ENCODE measurements at places on chromosomes 7 and 10. TPM values are rescaled to one million over a fixed set of nuclear protein-coding genes. Genes with fewer than 3 reads are reported as not detected.

GSTO2 gene
- 0.63 TPM for total RNA-seq

NAT16 gene
- not detected for total RNA-seq

ADAM8 gene
- 1.5 TPM for total RNA-seq

GPR37 gene
- total RNA-seq = 1.1 TPM

FGL2 gene
- total RNA-seq = 13.3 TPM

LEP gene
- 0.22 TPM for total RNA-seq

FBXL13 gene
- total RNA-seq = 1.6 TPM

MOSPD3 gene
- total RNA-seq = 13.5 TPM

OGDHL gene
- total RNA-seq = 6.4 TPM

ARL3 gene
- total RNA-seq = 6.4 TPM

BLNK gene
- 0.41 TPM for total RNA-seq

GHRHR gene
- total RNA-seq = not detected

FRMPD2 gene
- 7.5 TPM for total RNA-seq

TAS2R3 gene
- not detected for total RNA-seq

PNLIPRP1 gene
- total RNA-seq = not detected

LCOR gene
- 12.2 TPM for total RNA-seq

CYP3A5 gene
- 1.2 TPM for total RNA-seq

CPEB3 gene
- total RNA-seq = 6.9 TPM

CDNF gene
- 1.1 TPM for total RNA-seq

JCAD gene
- 39.8 TPM for total RNA-seq

SSMEM1 gene
- not detected for total RNA-seq

OPTN gene
- total RNA-seq = 82.7 TPM

BZW2 gene
- total RNA-seq = 292 TPM
